ENCODE measurements at places on chromosomes 3 and 15.

GRCh38 chr15:69862540-69862939 is 235.2 kb downstream of the TLE3 start:
- H3K27ac ChIP-seq, result no peak overlapping the region
- H3K27me3 ChIP-seq, result peaks cover 2% of the 10 kb centered on the region
- no peaks in the 10 kb centered on the region for H3K36me3 ChIP-seq
- no peak overlapping the region for H3K4me3 ChIP-seq
- H3K4me1 ChIP-seq, result peaks cover 19% of the 10 kb centered on the region

GRCh38 chr3:45555086-45555591 is 39.4 kb upstream of the LIMD1 start:
- H3K4me1 ChIP-seq, result peaks cover 79% of the 10 kb centered on the region
- no peak overlapping the region for H3K4me3 ChIP-seq
- H3K27ac ChIP-seq, result peak overlapping the region; percentile 90
- no peak for DNase-seq
- H3K27me3 ChIP-seq, result no peaks in the 10 kb centered on the region

DNA sequence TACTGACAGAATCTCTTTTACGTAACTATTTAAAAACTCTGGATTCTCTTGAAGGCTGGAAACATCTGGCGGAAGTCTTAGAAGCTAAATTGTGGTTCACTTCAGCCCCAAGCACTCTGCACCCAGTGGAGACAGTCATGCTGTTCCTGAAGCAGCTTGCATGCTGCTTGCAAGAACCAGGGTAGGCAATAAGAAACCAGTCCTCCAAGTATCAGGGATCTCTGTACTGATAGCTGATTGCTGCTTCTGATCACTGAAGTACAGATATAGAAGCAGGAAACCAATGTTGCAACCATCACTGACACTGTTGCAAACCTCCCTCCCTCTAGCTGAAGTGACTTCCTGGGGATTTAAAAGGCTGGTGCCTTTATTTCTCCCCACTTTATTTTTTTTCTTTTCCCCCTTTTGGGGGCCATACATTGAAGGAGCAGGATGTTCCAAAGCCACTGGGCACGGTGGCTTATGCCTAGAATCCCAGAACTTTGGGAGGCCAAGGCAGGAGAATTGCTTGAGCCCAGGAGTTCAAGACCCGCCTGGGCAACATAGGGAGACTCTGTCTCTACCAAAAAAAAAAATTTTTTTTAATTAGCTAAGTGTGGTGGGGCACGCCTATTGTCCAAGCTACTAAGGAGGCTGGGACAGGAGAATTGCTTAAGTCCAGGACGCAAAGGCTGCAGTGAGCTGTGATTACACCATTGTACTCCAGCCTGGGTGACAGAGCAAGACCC is 15.3 kb downstream of the SPCS1 start:
- no peaks in the 10 kb centered on the region for H3K27me3 ChIP-seq
- H3K4me3 ChIP-seq, result no peak overlapping the region
- no peaks in the 10 kb centered on the region for H3K4me1 ChIP-seq

- DNase-seq, result no peak
- H3K27me3 ChIP-seq, result no peaks in the 10 kb centered on the region
- peaks cover 2% of the 10 kb centered on the region for H3K4me1 ChIP-seq
- H3K27ac ChIP-seq, result no peak overlapping the region
These were observed 271.0 kb upstream of the GADL1 start for GRCh38 chr3:31165399-31165860.
